ENCODE measurements at places on chromosomes 5 and 9.
A peak's percentile ranks its signal among the peaks of the same experiment; 100 is the strongest.

- H3K4me1 ChIP-seq: no peaks in the 10 kb centered on the region
- H3K36me3 ChIP-seq: no peaks in the 10 kb centered on the region
- no peak overlapping the region for H3K27ac ChIP-seq
- no peak overlapping the region for H3K4me3 ChIP-seq
- no peak for DNase-seq
- peaks cover 3% of the 10 kb centered on the region for H3K27me3 ChIP-seq
Observed at GRCh38 chr9:120177121-120177520, 402.8 kb downstream of the CDK5RAP2 start.

DNA sequence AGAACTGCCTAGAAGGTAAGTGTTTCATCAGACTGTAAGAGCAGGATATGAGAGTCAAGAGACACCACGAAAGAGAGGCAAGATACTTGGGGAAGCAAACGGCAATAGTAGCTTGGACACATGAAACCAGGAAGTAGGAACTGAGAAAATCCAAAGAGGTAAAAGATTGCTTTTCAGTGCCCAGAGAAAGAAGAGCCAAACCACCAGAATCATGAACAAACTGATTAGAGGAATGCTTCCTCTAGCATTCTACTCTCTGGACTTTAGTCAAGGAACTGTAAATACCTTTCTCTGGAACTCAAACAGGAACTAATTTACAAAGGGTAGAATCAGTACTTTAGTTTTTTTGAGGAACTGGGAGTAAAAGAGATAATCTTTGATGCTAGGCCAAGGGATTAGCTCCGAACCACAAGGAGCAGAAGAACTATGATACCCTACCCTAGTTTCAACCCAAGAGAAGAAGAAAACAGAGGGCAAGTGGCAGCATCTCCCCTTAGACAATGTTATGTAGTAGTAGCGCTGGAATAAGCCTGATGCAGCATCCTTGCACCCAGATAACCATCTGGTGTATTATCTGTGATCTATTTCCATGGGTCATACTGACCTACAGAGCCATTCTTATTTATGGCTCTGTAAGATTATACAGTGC is 41.3 kb downstream of the EFCAB9 start:
- H3K27me3 ChIP-seq: no peaks in the 10 kb centered on the region
- no peak for DNase-seq

GRCh38 chr5:91927439-91927838 is 544.3 kb upstream of the ARRDC3 start:
- DNase-seq: no peak
- no peak overlapping the region for H3K4me3 ChIP-seq
- no peaks in the 10 kb centered on the region for H3K4me1 ChIP-seq
- H3K27me3 ChIP-seq: no peaks in the 10 kb centered on the region
- no peaks in the 10 kb centered on the region for H3K36me3 ChIP-seq
- H3K27ac ChIP-seq: no peak overlapping the region

- H3K4me3 ChIP-seq: no peak overlapping the region
- no peak for DNase-seq
- no peaks in the 10 kb centered on the region for H3K27me3 ChIP-seq
- no peaks in the 10 kb centered on the region for H3K4me1 ChIP-seq
- no peak overlapping the region for H3K27ac ChIP-seq
Observed at GRCh38 chr9:12739014-12739652, 35.7 kb upstream of the LURAP1L start.

GRCh38 chr5:150105928-150106615 is 19.7 kb upstream of the CSF1R start:
- DNase-seq: no peak
- no peak overlapping the region for H3K27ac ChIP-seq
- H3K27me3 ChIP-seq: peaks cover 7% of the 10 kb centered on the region
- no peak overlapping the region for H3K4me3 ChIP-seq
- no peaks in the 10 kb centered on the region for H3K4me1 ChIP-seq

DNA sequence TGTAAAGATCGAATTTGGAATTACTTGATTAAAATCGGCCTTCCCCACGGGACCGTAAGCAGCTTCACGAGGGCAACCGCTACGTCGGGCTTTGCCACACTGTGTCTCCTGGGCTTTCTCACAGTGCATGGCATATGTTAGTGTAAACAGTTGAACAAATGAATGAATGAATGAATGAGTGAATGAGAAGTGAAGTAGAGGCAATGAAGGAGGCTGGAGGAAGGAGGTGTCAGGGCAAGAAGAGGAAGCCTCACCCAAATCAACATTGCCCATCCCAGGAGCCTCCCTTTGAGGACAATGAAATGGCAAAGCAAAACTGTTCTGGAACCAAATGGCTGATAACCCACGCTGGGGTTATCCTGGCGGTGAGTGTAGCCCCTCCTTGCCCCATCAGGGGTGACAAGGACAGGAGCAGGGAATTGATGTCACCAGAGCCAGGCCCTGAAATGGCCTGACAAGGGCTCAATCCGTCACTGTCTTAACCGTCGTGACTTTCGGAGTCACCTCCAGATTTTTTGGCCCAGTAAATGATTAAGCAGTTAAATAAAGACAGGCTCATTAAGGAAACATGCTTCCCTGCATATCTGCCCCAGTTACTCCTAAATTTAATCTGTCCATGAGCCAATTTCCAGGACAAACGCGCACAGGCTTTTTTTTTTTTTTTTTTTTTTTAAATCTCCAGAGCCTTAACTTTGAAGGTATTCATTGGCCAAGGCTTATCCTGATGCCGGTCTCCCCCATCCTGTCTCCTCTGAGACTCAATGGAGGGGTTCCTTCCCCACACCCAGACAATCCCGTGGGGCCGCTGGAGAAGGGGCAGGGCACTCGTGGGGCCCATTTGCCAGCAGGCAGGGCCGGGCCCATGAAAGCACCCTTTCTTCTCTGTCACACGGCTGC is 88.4 kb upstream of the BOD1 start:
- H3K27me3 ChIP-seq: no peaks in the 10 kb centered on the region
- no peaks in the 10 kb centered on the region for H3K4me1 ChIP-seq
- no peak overlapping the region for H3K27ac ChIP-seq
- DNase-seq: no peak

DNA sequence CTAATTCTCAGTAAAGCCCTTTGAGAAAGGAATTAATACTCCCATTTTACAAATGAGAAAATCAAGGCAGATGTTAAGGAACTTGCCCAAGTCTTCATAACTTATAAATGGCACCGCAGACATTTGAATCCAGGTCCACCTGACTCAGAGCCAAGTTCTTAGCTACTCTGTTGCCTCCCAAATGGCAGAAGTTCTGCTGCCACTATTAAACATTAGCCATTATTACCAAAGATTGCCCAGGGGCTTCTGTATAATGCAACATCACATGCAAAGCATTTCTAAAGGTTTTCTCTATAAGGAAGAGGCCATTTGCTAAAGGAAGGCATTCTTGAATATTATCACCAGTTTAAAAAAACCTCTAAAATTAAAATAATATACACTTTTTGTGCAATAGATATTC is 28.3 kb downstream of the TPD52L3 start:
- no peaks in the 10 kb centered on the region for H3K36me3 ChIP-seq
- H3K27ac ChIP-seq: no peak overlapping the region
- DNase-seq: no peak
- peaks cover 11% of the 10 kb centered on the region for H3K4me1 ChIP-seq
- H3K27me3 ChIP-seq: peaks cover 9% of the 10 kb centered on the region

DNA sequence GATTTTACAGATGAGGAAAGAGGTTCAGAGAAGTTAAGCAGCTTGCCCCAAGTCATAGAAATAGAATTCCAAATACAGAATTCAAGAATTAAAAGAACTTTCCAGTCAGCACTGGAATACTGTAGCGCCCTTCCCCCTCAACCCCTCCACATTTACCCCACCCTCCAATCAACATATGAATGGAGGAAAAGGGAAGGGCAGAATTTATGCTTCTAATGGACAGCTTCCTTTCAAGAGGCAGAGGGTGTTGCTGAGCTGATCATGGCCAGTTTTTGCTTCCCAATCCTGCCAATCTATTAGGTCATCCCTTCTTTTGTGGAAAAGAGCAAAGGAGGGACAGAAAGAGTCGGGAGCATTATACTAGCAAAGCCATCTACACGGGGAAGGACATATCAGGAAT is 39.1 kb upstream of the ANKRD31 start:
- H3K27me3 ChIP-seq: no peaks in the 10 kb centered on the region
- no peak for DNase-seq
- H3K36me3 ChIP-seq: no peaks in the 10 kb centered on the region
- H3K4me1 ChIP-seq: no peaks in the 10 kb centered on the region
- no peak overlapping the region for H3K4me3 ChIP-seq

DNA sequence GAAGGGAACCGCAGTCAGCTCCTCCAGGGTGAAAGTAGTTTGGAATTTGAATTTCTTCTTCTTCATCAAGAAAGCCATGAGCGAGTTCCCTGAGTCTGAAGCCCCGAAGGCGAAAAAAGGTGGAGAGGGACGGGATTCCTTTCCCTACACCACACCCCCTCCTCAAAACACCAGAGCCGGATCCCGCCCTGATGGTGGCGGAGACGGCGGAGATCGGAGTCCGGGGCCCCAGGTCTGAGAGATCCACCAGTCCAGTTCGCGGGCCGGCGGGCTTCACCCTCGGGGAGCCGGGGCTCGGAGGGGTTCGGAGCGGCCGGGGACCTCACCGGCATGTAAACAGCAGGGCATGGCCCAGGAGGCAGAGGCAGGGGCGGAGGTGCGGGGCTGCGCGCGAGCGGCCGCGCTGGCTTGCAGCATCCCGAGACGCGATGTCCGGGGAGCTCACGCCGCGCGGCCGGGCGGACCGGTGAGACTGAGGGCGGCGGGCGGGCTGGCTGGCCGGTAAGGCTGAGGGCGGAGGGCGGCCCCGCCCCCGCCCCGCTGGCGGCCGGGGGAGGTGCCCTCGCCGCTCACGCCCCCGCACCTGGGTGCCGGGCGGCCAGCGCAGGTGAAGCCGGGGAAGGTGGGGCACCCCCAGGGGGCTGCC is 606 bp downstream of the EEIG1 start:
- DNase-seq: peak; percentile 89
- H3K4me3 ChIP-seq: peak overlapping the region; percentile 96
- peaks cover 60% of the 10 kb centered on the region for H3K4me1 ChIP-seq
- H3K27ac ChIP-seq: peak overlapping the region; percentile 77
- peaks cover 20% of the 10 kb centered on the region for H3K36me3 ChIP-seq

GRCh38 chr5:134989266-134989830 is 21.6 kb downstream of the CATSPER3 start:
- no peak for DNase-seq
- H3K27ac ChIP-seq: no peak overlapping the region
- no peak overlapping the region for H3K4me3 ChIP-seq
- no peaks in the 10 kb centered on the region for H3K36me3 ChIP-seq

DNA sequence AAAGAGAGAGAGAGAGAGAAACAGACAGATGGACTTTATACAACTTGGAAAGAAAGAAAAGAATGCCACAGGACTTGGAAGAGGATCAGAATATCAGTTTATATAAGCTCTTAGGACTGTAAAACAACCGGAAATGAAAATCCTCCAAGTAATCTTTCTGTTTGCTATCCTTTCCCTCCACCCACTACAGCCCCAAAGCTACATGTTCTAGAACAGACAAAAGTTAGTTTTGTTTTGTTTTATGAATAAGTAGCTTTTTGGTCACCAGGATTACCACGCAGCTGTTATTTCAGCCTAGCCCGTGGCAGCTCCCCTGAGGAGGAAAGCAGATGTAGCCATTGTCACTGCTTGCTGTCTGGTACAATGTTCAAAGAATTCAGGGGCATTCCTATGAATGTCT is 66.6 kb downstream of the SH3TC2 start:
- no peak overlapping the region for H3K27ac ChIP-seq
- no peak overlapping the region for H3K4me3 ChIP-seq
- no peaks in the 10 kb centered on the region for H3K4me1 ChIP-seq
- H3K36me3 ChIP-seq: no peaks in the 10 kb centered on the region
- DNase-seq: no peak

DNA sequence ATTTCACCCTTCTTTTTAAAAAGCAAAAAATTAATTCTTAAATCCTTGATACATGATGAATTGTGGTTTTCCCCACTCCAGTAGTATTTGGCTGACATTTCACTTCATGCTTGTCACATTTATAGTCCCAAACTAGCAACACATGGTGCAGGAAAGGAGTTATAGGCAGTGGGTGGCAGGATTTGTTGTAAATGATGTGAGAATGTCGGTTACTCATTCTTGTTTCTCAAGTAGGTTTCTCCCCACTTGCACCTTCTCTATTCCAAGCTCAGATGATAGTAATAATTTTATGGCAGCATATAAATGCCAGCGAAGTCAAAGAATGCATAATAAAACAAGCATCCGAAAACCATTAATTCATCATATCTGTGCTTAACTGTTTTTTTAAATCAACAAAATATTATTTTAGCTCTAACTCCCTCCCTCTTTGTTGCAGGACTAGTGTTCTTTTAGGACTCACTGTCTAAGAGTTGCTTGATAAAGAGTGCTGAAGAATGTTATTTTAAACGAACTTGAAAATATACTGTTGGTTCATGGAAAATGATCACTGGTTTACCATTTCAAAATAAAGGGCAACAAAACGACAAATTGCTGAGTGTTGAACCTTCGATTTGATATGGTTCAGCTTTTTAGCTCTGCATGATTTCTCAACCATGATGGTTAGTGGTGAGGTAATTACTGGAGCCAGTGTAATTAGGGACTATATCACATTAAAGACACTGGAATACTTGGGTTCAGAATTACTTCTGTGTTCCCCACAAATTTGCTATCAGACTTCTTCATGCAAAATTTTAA is 88.1 kb upstream of the ADAMTSL1 start:
- no peak overlapping the region for H3K4me3 ChIP-seq
- H3K36me3 ChIP-seq: no peaks in the 10 kb centered on the region
- no peak overlapping the region for H3K27ac ChIP-seq
- no peaks in the 10 kb centered on the region for H3K4me1 ChIP-seq
- no peaks in the 10 kb centered on the region for H3K27me3 ChIP-seq

GRCh38 chr5:132876020-132876759 is 2.7 kb downstream of the LEAP2 start:
- no peak overlapping the region for H3K27ac ChIP-seq
- H3K36me3 ChIP-seq: peaks cover 37% of the 10 kb centered on the region
- no peak overlapping the region for H3K4me3 ChIP-seq
- peak; percentile 12 for DNase-seq
- peaks cover 2% of the 10 kb centered on the region for H3K4me1 ChIP-seq
- no peaks in the 10 kb centered on the region for H3K27me3 ChIP-seq

DNA sequence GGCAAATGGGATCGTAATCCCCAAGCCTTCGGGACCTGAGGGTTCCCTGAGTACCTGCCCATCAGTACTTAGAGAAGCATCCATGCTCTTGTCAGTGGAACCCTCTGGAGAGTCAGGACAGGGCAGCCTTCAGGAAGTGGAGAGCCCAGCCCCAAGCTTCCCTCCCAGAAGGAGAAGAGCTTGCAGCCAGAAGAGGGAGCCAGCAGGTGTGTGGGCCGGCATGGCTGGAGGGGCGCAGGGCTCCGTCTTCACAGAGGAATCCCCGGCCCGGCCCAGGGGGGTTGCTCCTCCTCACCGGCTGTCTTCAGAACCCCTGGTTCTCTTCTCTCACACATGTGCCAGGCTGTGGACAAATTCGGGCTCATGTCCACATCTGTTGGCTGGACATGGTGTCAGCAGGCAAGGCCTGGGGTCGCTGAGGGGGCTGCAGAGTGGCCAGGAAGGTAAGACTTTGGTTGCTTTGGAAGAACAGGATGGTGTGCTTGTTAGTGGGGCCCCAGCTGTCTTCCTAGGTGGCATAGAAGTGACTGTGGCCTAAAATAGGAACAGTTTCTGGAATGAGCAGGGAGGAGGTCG is 58.9 kb upstream of the RXRA start:
- no peak for DNase-seq
- H3K27ac ChIP-seq: no peak overlapping the region
